ENCODE measurements at places on chromosomes 5 and 9.

GRCh38 chr5:128111818-128112448 lies 28.4 kb downstream of the SLC12A2 start:
- DNase-seq = no peak

GRCh38 chr5:134051305-134051704 lies 46.5 kb upstream of the VDAC1 start:
- no peak for DNase-seq

DNA sequence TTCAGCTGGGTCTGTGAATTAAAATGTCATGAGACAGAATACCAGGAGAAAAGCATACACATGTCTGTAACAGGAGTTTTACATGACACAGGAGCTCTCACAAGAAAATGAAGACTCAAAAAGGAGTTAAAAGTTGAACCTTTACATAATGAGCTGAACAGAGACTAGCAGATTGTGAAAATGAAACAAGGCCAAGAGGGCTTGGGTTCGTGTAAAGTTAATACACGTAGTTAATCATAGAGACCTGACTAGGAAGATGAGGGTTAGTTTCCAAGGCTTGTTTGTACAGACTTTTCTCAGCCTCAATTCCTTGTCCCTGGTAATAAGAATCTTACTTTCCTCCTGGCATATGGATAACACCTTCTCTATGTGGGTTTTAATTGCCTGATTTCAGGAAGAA lies 1294.0 kb downstream of the MAT2B start:
- no peak for DNase-seq

GRCh38 chr5:125870256-125870655 lies 553.0 kb upstream of the GRAMD2B start:
- DNase-seq = no peak

DNA sequence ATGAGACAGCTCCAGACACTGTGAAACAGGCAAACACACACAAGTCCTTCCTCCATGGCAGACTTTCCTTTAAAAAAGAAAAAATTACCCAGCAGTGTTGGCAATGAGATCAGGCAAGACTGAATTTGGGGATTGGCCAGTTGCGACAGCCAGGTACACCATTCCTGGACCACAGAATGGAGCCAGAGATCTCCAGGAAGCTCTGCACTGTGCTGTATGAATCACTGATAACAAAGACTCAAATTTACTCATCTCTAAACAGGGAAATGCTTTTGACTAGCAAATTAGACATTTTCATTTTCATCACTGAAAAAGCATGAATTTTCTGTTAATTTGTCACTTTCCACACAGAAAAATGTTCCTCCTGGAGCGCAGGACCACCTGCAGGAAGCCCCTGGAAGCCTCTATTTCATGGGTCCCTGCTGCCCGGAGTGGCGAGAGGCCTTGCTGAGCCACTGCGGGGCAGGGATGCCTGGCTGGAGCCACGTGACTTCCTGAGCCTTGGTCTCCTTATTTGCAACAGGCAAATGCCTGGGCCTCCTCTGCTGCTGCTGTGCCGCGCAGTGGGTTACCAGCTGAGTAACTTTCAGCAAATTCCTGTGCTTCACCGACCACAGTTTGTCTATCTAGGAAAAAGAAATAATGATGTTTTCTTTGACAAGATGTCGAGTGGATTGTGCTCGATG lies 185.9 kb upstream of the ZNF618 start:
- no peak for DNase-seq

- DNase-seq = no peak
These were observed 323.5 kb downstream of the LRRC70 start for GRCh38 chr5:62902126-62902525.

GRCh38 chr9:118630931-118631595 lies 738.2 kb downstream of the BRINP1 start:
- DNase-seq = no peak

DNA sequence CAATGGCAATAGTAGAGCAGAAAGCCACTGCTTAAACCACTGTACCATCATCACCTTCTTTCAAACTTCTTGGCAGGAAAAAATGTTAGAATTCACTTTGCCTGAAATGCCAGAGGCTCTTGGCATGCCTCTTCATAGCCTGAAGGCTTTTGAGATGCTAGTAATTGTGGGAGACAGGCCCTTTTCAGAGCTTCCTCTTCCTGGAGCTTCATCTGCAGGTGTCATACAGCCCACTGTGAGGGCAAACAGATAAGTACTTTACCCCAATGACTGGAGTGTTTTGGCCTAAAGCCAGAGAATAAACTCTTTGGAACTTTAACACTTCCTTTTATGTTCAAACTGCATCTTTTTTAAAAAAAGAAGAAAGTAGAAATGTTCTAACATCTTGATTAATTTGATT lies 81.3 kb upstream of the TMEM171 start:
- DNase-seq = no peak

DNA sequence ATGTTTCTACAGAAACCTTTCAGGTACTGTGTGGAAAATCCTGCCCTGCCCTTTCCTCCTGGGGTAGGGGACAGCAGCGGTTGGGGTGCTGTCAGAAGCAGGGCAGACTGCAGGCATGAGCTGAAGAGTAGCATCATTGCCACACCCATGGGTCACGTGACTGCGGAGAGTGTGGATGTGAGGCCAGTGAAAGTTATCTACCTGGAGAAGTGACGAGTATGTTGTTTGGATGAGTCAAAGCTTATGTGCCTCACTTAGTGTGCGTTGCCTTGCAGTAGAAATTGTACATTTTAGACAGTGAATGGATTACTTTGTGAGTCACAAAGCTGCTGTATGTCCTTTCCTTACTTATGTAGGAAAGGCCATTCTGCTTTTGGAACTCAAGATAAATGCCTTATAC lies 21.7 kb upstream of the ACTBL2 start:
- no peak for DNase-seq

GRCh38 chr9:100394032-100394695 lies 32.8 kb upstream of the MSANTD3 start:
- DNase-seq = no peak

GRCh38 chr5:1896602-1897376 lies 14.1 kb upstream of the IRX4 start:
- DNase-seq = no peak

All from DMS79 treated with DMSO at 0.1 percent for 48 hours (cell line).